Colonic mucosa (tissue), 4 donors: ENCODE measurements at places on chromosomes 3 and 15. TPM values are rescaled to one million over a fixed set of nuclear protein-coding genes. Genes with fewer than 3 reads are reported as not detected.

Gene PLAAT1
- not detected for total RNA-seq

- H3K36me3 ChIP-seq: no peaks in the 10 kb centered on the region
- H3K4me1 ChIP-seq: no peaks in the 10 kb centered on the region
- DNase-seq: no peak
- H3K27me3 ChIP-seq: no peaks in the 10 kb centered on the region
Observed at GRCh38 chr3:146177519-146177918, 16.5 kb upstream of the PLOD2 start.

DNA sequence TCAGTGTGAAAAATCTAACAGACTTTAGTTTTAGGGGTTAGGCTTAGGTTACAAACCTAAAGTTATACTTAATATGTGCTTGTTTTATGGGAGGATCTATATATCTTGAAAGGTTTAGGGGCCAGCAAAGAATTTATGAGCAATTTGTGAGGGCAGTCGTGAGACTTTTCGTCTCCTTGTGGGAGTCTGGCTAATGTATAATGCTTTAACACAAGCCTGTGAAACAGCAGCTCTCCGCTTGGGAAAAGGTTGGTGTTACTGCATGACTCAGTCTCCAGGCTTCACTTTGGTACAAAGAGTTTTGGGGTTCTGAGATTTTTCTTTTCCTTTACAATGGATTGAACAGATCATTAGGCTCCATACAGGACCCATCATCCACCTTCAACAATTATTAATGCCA, 79.0 kb upstream of the MFGE8 start:
- no peaks in the 10 kb centered on the region for H3K4me1 ChIP-seq
- DNase-seq: no peak
- H3K4me3 ChIP-seq: no peak overlapping the region
- H3K36me3 ChIP-seq: no peaks in the 10 kb centered on the region

DNA sequence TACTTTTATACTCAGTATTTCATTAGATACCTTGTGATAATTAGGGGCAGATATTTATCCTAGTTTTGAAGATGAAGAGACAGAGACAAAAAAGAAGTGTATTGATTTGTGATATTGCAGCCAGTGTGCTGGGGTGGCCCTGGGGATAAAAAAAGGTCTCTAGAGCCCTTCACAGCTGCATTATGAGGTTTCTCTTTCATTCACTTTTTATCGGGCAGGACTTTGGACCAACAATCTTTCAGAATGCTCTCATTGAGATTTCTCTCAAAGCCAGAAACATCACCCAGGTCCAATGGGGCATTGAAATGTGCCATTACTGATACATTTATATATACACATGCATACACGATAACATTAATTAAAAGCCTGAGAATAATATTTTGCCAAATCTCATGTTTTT, 20.5 kb upstream of the SELENOT start:
- no peaks in the 10 kb centered on the region for H3K27me3 ChIP-seq
- peaks cover 11% of the 10 kb centered on the region for H3K36me3 ChIP-seq

Gene CAND2
- total RNA-seq: 2.2 TPM

DNA sequence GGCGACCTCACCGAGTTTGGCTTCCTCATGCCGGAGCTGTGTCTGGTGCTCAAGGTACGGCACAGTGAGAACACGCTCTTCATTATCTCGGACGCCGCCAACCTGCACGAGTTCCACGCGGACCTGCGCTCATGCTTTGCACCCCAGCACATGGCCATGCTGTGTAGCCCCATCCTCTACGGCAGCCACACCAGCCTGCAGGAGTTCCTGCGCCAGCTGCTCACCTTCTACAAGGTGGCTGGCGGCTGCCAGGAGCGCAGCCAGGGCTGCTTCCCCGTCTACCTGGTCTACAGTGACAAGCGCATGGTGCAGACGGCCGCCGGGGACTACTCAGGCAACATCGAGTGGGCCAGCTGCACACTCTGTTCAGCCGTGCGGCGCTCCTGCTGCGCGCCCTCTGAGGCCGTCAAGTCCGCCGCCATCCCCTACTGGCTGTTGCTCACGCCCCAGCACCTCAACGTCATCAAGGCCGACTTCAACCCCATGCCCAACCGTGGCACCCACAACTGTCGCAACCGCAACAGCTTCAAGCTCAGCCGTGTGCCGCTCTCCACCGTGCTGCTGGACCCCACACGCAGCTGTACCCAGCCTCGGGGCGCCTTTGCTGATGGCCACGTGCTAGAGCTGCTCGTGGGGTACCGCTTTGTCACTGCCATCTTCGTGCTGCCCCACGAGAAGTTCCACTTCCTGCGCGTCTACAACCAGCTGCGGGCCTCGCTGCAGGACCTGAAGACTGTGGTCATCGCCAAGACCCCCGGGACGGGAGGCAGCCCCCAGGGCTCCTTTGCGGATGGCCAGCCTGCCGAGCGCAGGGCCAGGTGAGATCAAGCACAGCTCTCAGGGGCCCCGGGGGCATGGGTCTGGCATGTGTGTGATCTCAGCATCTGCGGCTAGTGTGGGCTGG, 7.1 kb upstream of the STAB1 start:
- no peak for DNase-seq
- H3K4me3 ChIP-seq: no peak overlapping the region
- no peak overlapping the region for H3K27ac ChIP-seq
- H3K36me3 ChIP-seq: no peaks in the 10 kb centered on the region

Gene SLC51A
- 2.1 TPM for total RNA-seq

- peak; percentile 50 for DNase-seq
- no peak overlapping the region for H3K4me3 ChIP-seq
- H3K27me3 ChIP-seq: no peaks in the 10 kb centered on the region
- H3K27ac ChIP-seq: peak overlapping the region; percentile 44
- peaks cover 7% of the 10 kb centered on the region for H3K4me1 ChIP-seq
Observed at GRCh38 chr3:58271901-58272501, 34.0 kb upstream of the RPP14 start.

- no peak overlapping the region for H3K27ac ChIP-seq
- H3K27me3 ChIP-seq: no peaks in the 10 kb centered on the region
- H3K36me3 ChIP-seq: no peaks in the 10 kb centered on the region
- no peak overlapping the region for H3K4me3 ChIP-seq
- no peaks in the 10 kb centered on the region for H3K4me1 ChIP-seq
Observed at GRCh38 chr3:65978116-65978515, 60.6 kb downstream of the MAGI1 start.

- H3K4me1 ChIP-seq: peaks cover under 1% of the 10 kb centered on the region
- H3K27ac ChIP-seq: no peak overlapping the region
- no peak overlapping the region for H3K4me3 ChIP-seq
- no peak for DNase-seq
- no peaks in the 10 kb centered on the region for H3K36me3 ChIP-seq
- H3K27me3 ChIP-seq: no peaks in the 10 kb centered on the region
Observed at GRCh38 chr3:67641451-67641850, 13.0 kb downstream of the SUCLG2 start.

DNA sequence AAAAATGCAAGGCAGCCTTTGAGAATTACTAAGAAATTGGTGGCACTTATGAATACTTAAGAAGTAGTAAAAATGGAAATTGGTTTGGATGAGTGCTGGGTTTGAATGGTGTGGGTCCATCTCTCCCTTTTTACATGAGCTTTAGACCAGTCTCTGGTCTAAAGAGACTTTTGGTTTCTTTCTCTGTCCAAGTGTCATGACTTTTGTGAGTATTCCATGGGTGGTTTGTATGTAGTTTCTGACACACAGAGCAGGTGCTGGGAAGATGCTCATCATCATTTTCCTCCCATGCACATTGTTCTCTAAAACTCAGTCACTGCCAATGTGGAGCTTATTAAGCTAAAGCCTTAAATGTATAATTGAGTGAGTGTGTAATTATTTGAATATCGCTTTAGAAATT, 63.5 kb downstream of the KAT2B start:
- H3K27me3 ChIP-seq: no peaks in the 10 kb centered on the region
- DNase-seq: no peak
- H3K4me3 ChIP-seq: no peak overlapping the region
- H3K36me3 ChIP-seq: no peaks in the 10 kb centered on the region

GRCh38 chr3:196115678-196116083, 33.8 kb upstream of the TFRC start:
- no peak overlapping the region for H3K4me3 ChIP-seq
- H3K27me3 ChIP-seq: no peaks in the 10 kb centered on the region
- H3K4me1 ChIP-seq: no peaks in the 10 kb centered on the region

- H3K27ac ChIP-seq: no peak overlapping the region
- no peaks in the 10 kb centered on the region for H3K4me1 ChIP-seq
- H3K36me3 ChIP-seq: no peaks in the 10 kb centered on the region
- no peaks in the 10 kb centered on the region for H3K27me3 ChIP-seq
Observed at GRCh38 chr3:189142527-189142926, 29.2 kb upstream of the TPRG1 start.

DNA sequence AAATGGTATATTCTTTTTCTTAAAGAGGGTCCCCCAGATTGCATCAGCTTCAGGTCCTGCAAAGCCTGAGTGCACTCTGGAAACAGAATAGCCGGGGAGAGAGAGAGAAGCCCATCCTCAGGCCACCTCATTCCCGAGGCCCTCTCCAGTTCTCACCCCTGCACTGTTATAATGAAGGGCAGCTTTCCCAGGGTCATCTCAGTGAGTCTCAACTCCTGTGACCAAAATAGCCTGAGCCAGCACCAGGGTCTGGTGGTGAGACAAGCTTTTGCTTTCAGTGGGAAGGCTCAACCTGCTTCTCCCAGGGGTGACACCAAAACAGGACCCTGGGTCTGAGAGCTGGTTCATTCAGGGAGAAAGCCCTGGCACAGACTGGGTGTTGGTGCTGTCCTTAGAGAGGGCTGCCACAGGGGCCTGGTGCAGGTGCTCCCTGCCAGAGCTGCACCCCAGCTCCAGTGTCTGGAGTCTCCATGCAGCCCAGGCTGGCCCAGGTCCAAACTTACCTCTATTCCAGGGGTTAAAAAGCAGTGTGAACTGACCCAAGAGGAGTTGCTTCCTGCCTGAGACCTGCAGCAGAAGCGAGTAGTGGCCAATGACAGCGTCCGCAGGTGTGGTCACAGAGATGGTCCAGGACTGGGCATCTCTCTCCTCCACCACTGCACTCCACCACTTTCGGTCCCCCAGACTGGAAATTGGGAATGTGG, 6.1 kb downstream of the EPB42 start:
- H3K27me3 ChIP-seq: no peaks in the 10 kb centered on the region
- no peak overlapping the region for H3K4me3 ChIP-seq
- no peaks in the 10 kb centered on the region for H3K36me3 ChIP-seq

- H3K27me3 ChIP-seq: no peaks in the 10 kb centered on the region
- no peaks in the 10 kb centered on the region for H3K4me1 ChIP-seq
- no peak overlapping the region for H3K27ac ChIP-seq
- no peak overlapping the region for H3K4me3 ChIP-seq
- no peaks in the 10 kb centered on the region for H3K36me3 ChIP-seq
Observed at GRCh38 chr3:33751336-33751735, 33.3 kb upstream of the CLASP2 start.

DNA sequence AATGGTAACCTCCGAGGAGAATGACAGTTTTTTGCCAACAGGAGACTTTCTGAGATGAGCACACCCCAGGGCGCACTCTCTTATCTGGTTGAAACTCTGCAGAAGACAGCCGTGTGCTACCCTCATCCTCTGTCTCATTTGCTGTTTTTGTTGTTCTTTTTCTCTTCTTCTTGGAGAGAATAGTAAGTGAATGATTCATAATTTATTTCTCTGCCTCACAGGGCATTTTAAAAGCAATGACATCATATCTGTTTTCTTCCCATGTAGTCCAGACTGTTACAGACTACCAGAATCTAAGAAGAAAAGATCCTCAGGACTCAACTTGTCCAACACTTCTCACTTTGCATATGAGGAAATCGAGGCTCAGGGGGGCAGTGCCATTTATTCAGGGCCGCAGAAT, 771.1 kb upstream of the GRM7 start:
- H3K4me3 ChIP-seq: no peak overlapping the region
- DNase-seq: no peak
- H3K27ac ChIP-seq: no peak overlapping the region
- no peaks in the 10 kb centered on the region for H3K27me3 ChIP-seq

DNA sequence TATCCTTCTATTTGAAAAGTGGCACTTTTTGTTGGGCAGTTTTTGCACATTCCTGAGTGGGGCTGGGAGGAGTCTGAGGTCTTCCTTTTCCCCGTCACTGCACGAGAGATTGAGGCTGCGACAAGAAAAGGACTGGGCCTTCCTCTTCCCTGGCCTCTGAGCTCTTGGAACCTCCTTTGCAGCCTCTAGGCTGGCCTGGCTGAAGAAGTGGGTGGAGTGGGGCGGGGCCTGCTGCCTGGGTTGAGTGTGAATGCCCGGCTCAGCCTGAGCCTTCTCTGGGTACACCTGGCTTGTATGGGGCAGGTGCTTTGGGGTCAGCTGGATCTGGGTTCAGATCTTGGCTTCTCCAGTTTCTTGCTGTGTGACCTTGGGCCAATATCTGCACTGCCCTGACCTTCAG, 43.1 kb downstream of the PLXNA1 start:
- no peak overlapping the region for H3K27ac ChIP-seq
- peak; percentile 49 for DNase-seq
- no peaks in the 10 kb centered on the region for H3K27me3 ChIP-seq
- H3K4me1 ChIP-seq: no peaks in the 10 kb centered on the region

DNA sequence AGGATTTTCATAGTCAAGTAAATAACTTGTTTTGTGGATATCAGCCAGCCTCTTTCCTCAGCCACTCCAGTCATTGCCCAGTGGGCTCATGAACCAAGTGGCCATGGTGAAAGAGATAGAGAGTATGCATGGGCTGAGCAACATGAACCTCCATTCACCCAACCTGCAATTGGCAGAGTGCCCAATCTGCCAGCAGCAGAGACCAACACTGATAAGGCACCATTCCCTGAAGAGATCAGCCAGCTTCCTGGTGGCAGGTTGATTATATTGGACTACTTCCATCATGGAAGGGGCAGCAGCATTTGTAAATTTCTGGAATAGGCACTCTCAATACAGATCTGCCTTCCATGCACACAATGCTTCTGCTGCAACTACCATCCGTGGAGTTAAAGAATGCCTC, 10.3 kb upstream of the MCF2L2 start:
- H3K27ac ChIP-seq: no peak overlapping the region
- H3K4me1 ChIP-seq: no peaks in the 10 kb centered on the region
- H3K4me3 ChIP-seq: no peak overlapping the region
- DNase-seq: peak; percentile 55

DNA sequence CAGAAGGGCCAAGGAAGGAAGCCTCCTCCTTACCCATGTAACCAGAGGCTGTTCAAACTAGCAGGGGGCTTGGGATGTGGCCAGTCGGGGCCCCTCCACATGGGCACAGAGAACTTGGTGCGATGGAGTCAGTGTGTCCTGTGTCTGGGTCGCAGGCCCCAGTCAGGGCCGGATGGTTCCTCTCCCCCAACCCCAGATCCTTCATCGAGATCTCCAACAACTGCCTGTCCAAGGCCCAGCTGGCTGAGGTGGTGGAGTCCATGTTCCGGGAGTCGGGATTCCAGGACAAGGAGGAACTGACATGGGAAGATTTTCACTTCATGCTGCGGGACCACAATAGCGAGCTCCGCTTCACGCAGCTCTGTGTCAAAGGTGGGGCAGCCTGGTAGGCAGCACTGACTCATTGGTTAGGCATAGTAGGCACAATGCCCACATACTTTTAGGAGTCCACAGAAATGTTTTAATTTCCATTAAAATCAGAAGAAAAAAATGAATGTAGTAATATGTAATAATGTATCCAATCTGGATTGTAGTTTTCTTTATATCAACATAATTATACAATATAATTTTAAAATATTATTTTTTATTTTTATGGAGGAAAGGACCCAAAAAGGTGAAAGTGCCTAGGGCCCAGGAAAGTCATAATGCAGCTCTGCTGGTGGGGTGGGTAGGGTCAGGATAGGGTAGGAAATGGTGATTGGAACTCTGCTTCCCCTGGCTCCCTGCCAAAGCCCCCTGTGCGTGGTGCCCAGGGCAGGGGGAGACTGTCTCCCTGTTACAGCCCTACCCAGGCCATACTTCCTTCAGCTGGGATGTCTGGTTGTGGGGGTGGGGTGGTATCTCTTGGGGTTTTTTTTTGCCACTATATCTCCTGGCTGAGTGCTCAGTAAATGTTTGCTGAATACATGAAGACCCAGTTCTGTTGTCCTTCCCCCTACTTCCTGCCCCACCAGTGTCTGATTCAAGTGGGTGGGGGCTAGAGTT, 18.6 kb downstream of the DUOX1 start:
- H3K36me3 ChIP-seq: no peaks in the 10 kb centered on the region
- no peak overlapping the region for H3K4me3 ChIP-seq
- H3K27me3 ChIP-seq: no peaks in the 10 kb centered on the region
- DNase-seq: no peak
